GM06990 (cell line): ENCODE measurements at places on chromosomes 3 and 15.

GRCh38 chr3:190728574-190729246, 133.8 kb downstream of the GMNC start:
- no peak for DNase-seq

GRCh38 chr3:151753846-151754245, 20.1 kb downstream of the AADACL2 start:
- no peak for DNase-seq

- no peak for DNase-seq
Measured at GRCh38 chr3:27593173-27593572, 109.0 kb upstream of the SLC4A7 start.

DNA sequence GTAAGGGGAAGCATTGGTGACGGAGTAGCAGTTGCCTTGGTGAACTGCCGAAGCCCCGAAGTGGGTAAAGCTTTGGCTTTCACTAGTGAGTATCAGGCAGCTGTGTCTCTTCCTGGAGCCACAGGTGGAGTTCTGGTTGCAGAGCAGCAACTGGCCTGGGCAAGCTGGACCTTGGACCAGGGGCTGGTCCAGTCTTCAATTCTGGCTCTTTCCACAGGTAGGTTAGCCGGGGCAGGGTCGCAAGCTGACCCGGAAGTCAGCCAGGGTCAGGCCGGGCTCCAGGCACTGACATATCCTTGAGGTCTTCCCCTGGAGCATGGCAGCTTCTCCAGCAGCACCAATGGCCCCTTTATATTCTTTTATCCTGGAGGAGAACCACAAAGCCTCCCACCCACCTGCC, 73.2 kb downstream of the TMEM44 start:
- no peak for DNase-seq

- DNase-seq, result no peak
Measured at GRCh38 chr15:100939791-100940190, 20.6 kb downstream of the LRRK1 start.

- no peak for DNase-seq
Measured at GRCh38 chr3:154758109-154758868, 321.8 kb upstream of the MME start.

DNA sequence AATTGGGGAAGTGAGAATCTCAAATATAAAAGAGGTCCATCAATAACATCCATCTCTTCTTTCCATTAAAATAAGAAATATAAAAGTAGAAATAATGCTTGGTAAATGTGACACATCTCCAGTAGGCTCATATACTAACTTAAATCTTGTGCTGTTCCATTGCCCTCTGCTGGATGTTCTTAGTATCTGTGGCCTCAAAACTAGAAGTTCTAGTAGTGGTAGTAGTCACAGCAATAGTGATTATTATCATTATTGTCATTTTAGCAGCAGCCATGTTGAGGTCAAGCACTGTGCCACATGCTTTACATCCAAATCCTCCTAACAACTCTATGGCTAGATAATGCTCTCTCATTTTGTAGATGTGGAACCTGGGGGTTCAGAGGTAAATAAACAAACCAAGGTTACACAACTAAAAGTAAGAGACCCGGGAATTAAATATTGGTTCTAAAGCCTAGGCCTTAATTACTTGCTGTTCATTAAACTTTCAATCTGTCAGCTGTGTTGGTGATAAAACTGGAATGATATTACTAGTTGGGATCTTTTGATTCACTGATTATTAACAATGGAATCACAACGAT, 20.2 kb upstream of the BTLA start:
- DNase-seq, result peak; percentile 40

DNA sequence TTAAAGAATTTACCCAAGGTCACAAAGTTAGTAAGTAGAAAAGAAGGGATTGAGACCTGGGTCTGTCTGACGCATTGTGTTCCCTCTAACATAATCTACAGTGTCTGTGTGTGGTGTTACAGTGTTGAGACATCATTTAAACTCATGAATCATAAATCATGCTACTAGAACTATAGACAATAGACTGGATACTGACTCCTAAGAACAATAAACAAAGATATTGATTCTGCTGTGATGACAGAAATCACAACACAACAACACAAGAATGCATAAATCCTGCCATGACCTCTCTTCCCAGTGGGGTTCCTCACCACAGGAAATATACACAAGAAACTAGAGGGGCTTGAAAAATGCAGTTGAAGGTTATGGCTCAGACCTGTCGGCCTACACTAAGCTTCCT, 44.3 kb downstream of the TRIM69 start:
- DNase-seq, result no peak

DNA sequence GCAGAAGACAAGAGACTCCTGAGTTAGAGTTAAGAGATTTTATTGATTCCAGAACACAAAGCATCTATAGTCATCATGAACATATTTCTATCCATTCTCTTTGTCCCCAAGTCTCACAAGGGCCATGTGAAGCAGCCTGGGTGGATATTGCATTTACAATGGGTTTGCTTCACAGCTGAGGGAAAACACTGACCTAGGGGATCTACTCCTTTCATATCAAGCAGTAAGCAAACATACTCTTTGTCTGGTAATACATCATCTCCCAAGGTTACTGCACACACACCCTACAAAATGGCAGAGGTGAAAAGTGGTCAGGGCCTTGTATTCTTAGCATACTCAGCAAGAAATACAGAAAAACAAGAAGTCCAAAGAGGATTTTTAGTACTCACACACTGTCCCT, 267.7 kb upstream of the BCHE start:
- DNase-seq, result no peak

GRCh38 chr3:177111541-177111949, 85.7 kb downstream of the TBL1XR1 start:
- DNase-seq, result no peak

GRCh38 chr3:190532731-190533203, 18.9 kb downstream of the IL1RAP start:
- no peak for DNase-seq

- no peak for DNase-seq
Measured at GRCh38 chr3:197365586-197365985, 67.2 kb upstream of the DLG1 start.

GRCh38 chr3:69115731-69116130, 6.7 kb downstream of the LMOD3 start:
- DNase-seq, result no peak

- peak; percentile 61 for DNase-seq
Measured at GRCh38 chr15:64892847-64893403, 18.8 kb upstream of the ANKDD1A start.
